Right ventricle myocardium inferior (tissue), 1 donor: ENCODE measurements at places on chromosomes 2 and 18. TPM values are rescaled to one million over a fixed set of nuclear protein-coding genes. Genes with fewer than 3 reads are reported as not detected.

DNA sequence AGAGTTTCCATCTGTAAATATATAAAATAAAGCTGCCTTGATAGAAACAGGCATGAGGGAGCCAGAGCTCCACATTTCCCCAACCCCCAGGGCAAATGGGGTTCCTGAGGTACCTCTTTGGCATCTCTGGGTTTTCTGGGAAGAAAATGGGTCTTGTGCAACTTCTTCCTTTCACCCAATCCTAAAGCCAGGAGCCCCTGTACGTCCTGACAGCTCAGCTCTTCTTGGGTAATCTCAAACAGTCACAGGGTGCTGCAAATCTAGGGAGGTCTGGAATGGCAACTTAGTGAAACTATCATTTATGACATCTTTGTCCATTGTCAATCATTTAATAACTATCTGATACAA is 36.6 kb upstream of the STAT1 start:
- no peak for DNase-seq

- DNase-seq = no peak
Observed at GRCh38 chr2:203774760-203775159, 68.3 kb downstream of the CD28 start.

Gene CHRNA1
- 0.19 TPM for total RNA-seq

- DNase-seq = no peak
Observed at GRCh38 chr2:50385349-50385748, 646.6 kb downstream of the NRXN1 start.

DNA sequence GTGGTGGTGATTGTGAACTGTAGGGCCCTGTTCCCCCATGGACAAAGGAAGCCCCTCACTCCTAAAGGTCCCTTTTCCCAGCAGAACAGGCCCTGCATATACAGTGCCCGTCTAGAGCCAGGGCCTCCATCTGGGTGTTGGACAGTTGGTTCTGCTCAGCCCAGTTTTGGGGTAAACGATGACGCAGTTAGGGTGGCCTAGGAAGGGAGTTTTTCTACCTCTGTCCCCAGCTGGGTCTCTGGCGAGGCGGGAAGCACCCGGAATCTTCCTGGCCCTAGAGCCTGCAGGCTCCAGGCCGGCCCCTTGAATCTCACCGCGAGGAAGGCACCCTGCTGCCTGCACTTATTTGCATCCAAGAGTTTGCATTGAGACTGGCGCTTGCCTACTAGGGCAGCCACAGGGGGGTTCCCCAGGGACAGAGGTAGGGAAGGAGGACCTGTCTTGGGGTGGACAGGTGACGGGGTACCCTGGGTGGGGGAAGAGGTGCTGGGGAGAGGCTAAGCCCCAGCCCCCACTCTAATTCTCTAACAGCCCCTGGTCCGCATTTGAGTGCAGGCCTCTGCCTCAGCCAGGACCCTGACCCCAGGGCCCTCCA is 529 bp upstream of the MTA3 start:
- DNase-seq = no peak
